ENCODE measurements at places on chromosomes 12 and 14. TPM values are rescaled to one million over a fixed set of nuclear protein-coding genes. Genes with fewer than 3 reads are reported as not detected.

The POLR3B gene
- 13.1 TPM for total RNA-seq

The AHNAK2 gene
- 0.02 TPM for total RNA-seq

DNA sequence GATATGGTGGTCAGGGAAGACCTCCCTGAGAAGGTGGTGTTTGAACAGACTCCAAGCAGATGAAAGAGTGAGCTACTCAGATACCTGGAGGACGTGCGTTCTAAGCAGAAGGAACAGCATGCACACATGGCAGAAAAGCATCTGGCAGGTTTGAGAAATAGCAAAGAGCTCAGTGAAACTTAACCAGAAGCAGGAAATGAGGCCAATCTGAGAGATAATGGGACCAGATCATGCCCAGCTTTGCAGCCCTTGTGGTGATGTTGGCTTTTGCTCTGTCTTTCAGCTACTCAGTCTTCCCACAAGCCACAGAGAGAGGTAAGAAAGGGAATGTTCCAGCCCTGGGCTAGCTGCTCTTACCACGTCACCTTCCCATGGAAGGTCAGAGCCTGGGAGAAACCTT lies 176.3 kb upstream of the GSC start:
- peaks cover 7% of the 10 kb centered on the region for H3K4me1 ChIP-seq
- no peaks in the 10 kb centered on the region for H3K36me3 ChIP-seq
- peaks cover 1% of the 10 kb centered on the region for H3K27me3 ChIP-seq
- peak overlapping the region; percentile 40 for H3K27ac ChIP-seq

GRCh38 chr14:21182166-21182565 lies 26.3 kb upstream of the OR5AU1 start:
- H3K4me1 ChIP-seq: no peaks in the 10 kb centered on the region
- H3K27ac ChIP-seq: no peak overlapping the region
- no peak for DNase-seq
- no peak overlapping the region for H3K4me3 ChIP-seq
- H3K36me3 ChIP-seq: no peaks in the 10 kb centered on the region

The ZNF385A gene
- total RNA-seq: 1.2 TPM

- DNase-seq: no peak
- no peaks in the 10 kb centered on the region for H3K27me3 ChIP-seq
- peaks cover 7% of the 10 kb centered on the region for H3K4me1 ChIP-seq
- H3K36me3 ChIP-seq: no peaks in the 10 kb centered on the region
- no peak overlapping the region for H3K27ac ChIP-seq
Observed at GRCh38 chr14:38125481-38126037, 82.1 kb upstream of the SSTR1 start.

The PLEKHG7 gene
- total RNA-seq: not detected

The COL2A1 gene
- 0.07 TPM for total RNA-seq

DNA sequence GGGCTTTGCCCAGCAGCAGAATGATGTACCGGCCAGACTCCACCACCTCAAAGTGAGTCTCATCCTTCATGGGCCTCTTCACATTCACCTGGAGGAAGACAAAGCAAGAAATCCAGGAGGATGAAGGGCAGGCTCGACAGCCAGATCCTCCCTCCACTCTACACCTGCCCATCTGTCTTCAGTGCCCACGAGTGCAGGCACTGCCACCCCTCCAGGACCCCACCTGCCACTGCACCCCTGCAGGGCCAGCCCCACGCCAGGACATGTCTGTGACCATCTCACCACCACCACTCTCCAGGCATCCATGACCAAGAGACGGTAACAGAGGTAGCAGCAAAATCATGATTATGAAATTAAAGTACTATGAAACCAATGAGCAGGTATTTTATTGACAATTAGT lies 84.3 kb upstream of the ANO2 start:
- no peak for DNase-seq
- H3K36me3 ChIP-seq: no peaks in the 10 kb centered on the region
- H3K27me3 ChIP-seq: peaks cover 5% of the 10 kb centered on the region
- no peak overlapping the region for H3K4me3 ChIP-seq
- H3K27ac ChIP-seq: no peak overlapping the region

DNA sequence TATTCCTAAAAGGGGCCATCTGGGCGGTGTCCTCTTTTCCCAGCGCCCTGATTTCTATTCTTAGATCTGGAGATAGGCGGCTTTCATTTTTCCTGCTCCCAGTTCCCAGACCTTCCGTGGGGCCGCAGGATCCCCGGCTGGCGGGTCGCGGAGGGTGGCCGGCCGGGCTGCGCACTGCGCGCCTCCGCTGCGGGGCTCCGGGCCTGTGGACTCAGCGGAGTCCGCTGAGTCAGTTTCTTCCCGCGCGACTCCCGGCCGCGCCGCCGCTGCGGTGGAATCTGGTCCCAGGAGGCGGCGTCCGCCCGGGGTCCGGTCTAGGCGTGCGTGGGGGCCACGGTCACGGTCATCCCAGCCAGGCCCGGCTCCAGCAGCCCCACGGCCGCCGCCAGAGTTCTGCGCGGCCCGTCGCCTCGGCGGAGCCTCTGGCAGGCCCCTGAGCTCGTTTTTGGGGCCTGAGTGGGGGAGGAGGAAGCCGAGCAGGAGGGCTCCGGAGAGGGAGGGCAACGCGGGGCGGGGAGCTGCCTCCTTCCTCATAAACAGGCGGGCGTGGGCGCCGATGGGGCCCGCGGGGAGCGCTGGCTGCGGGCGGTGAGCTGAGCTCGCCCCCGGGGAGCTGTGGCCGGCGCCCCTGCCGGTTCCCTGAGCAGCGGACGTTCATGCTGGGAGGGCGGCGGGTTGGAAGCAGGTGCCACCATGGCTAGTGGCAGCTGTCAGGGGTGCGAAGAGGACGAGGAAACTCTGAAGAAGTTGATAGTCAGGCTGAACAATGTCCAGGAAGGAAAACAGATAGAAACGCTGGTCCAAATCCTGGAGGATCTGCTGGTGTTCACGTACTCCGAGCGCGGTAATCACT lies at the start of gene LRRK2:
LRRK2 (plus strand) TSS at position 559 of the 853 bp plus-strand sequence; CDS start at position 694, 135 bp downstream.
- DNase-seq: peak; percentile 67
- H3K4me3 ChIP-seq: peak within 1 kb of the TSS; percentile 58
- peaks cover 51% of the 10 kb centered on the region for H3K27me3 ChIP-seq
- no peaks in the 10 kb centered on the region for H3K36me3 ChIP-seq

- H3K4me1 ChIP-seq: no peaks in the 10 kb centered on the region
- no peak overlapping the region for H3K27ac ChIP-seq
- no peak for DNase-seq
- H3K27me3 ChIP-seq: no peaks in the 10 kb centered on the region
- no peaks in the 10 kb centered on the region for H3K36me3 ChIP-seq
Observed at GRCh38 chr12:75305412-75306332, 24.5 kb downstream of the CAPS2 start.

DNA sequence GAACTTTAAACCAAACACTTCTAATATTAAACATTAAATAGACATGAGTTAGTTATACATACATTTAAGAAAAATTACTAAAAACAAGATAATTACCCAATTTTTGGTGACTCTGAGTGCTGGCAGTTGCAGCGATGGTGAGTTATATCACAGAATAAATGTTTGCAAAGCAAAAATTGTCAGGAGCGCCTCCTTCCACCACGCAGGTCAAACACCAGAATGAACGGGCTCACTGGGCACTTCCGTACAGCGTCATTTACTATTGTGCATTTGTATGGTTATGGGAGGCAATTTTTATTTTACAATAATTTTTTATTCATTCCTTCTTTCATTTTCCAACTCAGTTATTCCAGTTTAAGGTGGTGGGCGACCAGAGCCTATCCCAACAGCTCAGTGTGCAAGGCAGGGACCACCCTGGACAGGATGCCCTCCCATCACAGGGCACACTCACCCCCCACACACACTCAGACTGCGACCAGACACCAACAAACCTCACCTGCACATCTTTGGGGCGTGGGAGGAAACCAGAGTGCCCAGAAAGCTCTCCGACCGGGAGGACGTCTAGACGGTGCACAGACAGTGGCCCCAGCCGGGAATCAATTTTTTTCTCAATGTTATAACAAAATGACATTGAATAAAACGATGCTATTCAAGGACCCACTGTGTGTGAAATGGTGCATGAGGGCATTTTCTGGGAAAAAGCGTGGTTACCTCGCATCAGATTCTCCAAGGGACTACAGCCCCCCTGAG lies 67.2 kb downstream of the TESC start:
- no peaks in the 10 kb centered on the region for H3K4me1 ChIP-seq
- H3K4me3 ChIP-seq: no peak overlapping the region
- no peak for DNase-seq
- H3K36me3 ChIP-seq: peaks cover 4% of the 10 kb centered on the region

- peak overlapping the region; percentile 86 for H3K4me3 ChIP-seq
- peaks cover 68% of the 10 kb centered on the region for H3K36me3 ChIP-seq
- H3K27ac ChIP-seq: peak overlapping the region; percentile 99
- H3K27me3 ChIP-seq: peaks cover 3% of the 10 kb centered on the region
- peaks cover 67% of the 10 kb centered on the region for H3K4me1 ChIP-seq
Observed at GRCh38 chr12:46369474-46370379, 2.8 kb downstream of the SLC38A2 start.

- no peaks in the 10 kb centered on the region for H3K4me1 ChIP-seq
- DNase-seq: no peak
- no peak overlapping the region for H3K4me3 ChIP-seq
- no peaks in the 10 kb centered on the region for H3K36me3 ChIP-seq
- H3K27me3 ChIP-seq: peaks cover 2% of the 10 kb centered on the region
- H3K27ac ChIP-seq: no peak overlapping the region
Observed at GRCh38 chr12:56398324-56398723, 35.7 kb upstream of the APOF start.

DNA sequence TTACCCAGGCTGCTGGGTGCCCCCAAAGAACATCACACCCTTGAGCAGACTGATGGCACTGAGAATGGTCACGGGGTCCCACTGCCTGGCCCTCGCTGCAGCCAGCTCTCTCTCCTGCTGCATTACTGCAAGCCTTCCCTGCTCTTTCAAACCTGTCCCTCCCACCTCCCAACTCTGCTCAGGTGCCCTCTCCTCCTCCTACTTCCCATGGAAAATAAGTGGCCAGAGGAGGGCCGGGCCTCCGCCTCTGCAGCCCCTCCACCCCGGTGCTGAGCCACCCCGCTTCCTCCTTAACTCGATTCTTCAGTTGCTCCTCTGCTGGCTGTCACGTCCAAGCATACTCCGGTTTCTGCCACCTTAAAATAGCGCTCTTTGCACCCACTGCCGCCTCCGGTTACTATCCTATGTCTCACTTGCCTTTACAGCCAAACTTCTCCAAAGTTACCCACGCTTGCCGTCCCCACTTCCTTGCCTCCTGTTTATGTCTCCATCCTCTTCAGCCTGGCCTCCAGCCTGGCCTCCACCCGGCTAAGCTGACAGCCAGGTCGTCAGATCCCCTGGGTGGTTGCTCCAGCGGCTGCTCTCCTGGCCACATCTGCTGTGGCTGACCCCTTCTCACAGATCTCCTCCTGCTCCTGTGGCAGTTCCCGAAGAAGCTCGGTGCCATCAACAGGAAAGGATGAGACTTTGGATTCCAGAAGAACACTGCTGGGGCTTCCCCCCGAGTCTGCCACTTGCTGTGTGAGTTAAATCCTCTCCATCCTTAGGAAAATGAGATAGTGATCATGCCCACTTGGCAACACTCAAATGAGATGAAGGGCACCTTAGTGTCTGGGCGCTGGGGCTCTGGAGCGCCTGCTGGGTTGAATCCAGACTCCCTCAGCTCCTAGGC lies 7.7 kb downstream of the SMIM41 start:
- H3K4me3 ChIP-seq: no peak overlapping the region
- peaks cover 45% of the 10 kb centered on the region for H3K27me3 ChIP-seq
- H3K27ac ChIP-seq: no peak overlapping the region
- H3K36me3 ChIP-seq: no peaks in the 10 kb centered on the region
- peaks cover 5% of the 10 kb centered on the region for H3K4me1 ChIP-seq

GRCh38 chr12:43762596-43762995 lies 3.8 kb downstream of the IRAK4 start:
- peaks cover 30% of the 10 kb centered on the region for H3K4me1 ChIP-seq
- DNase-seq: no peak
- H3K4me3 ChIP-seq: peak overlapping the region; percentile 7
- H3K27me3 ChIP-seq: no peaks in the 10 kb centered on the region
- H3K36me3 ChIP-seq: peaks cover 22% of the 10 kb centered on the region

The CLEC6A gene
- not detected for total RNA-seq

GRCh38 chr14:76329951-76330350 lies 46.0 kb upstream of the ESRRB start:
- no peak overlapping the region for H3K4me3 ChIP-seq

GRCh38 chr12:59733200-59733599 lies 137.4 kb downstream of the SLC16A7 start:
- H3K4me1 ChIP-seq: peaks cover 6% of the 10 kb centered on the region
- H3K27ac ChIP-seq: no peak overlapping the region
- H3K27me3 ChIP-seq: no peaks in the 10 kb centered on the region
- H3K4me3 ChIP-seq: no peak overlapping the region
- H3K36me3 ChIP-seq: peaks cover 3% of the 10 kb centered on the region

The SDR9C7 gene
- total RNA-seq: not detected

- H3K4me3 ChIP-seq: no peak overlapping the region
- DNase-seq: no peak
- H3K27me3 ChIP-seq: peaks cover 66% of the 10 kb centered on the region
- H3K36me3 ChIP-seq: no peaks in the 10 kb centered on the region
- H3K4me1 ChIP-seq: no peaks in the 10 kb centered on the region
Observed at GRCh38 chr14:64870160-64870559, 9.5 kb downstream of the SPTB start.

The NPFF gene
- 0.57 TPM for total RNA-seq

The SPX gene
- 0.59 TPM for total RNA-seq

- H3K36me3 ChIP-seq: peaks cover 30% of the 10 kb centered on the region
- no peak for DNase-seq
- no peaks in the 10 kb centered on the region for H3K27me3 ChIP-seq
- no peaks in the 10 kb centered on the region for H3K4me1 ChIP-seq
- no peak overlapping the region for H3K4me3 ChIP-seq
Observed at GRCh38 chr12:50686976-50687375, 76.9 kb upstream of the ATF1 start.

The RFLNA gene
- not detected for total RNA-seq

GRCh38 chr14:68349900-68350629 lies 442.8 kb downstream of the ZFP36L1 start:
- no peak overlapping the region for H3K27ac ChIP-seq
- no peaks in the 10 kb centered on the region for H3K4me1 ChIP-seq
- H3K27me3 ChIP-seq: no peaks in the 10 kb centered on the region
- no peak for DNase-seq
- H3K4me3 ChIP-seq: no peak overlapping the region

The SPTSSA gene
- 20.3 TPM for total RNA-seq

GRCh38 chr14:25044106-25044698 lies 5.7 kb downstream of the STXBP6 start:
- no peaks in the 10 kb centered on the region for H3K4me1 ChIP-seq
- H3K27ac ChIP-seq: no peak overlapping the region
- H3K36me3 ChIP-seq: no peaks in the 10 kb centered on the region
- DNase-seq: no peak

DNA sequence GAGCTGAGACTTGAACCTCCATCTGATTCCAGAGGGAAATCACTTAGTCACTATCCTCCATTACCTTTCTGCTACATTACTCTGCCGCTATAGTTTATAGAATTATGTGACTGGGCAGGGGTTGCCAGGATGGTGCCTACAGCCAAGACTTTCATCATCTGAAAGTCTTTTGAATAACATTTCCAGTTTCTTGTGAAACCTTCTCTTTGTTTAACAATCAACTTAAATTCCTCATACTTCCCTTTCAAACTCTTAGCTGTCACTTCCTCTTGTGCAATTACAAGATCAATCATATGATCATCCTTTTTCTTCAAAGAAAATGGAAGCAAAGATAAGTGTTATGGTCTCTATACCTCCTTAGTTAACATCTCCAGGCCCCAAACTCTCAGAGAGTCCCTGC lies 25.4 kb upstream of the PELI2 start:
- H3K27ac ChIP-seq: no peak overlapping the region
- DNase-seq: no peak
- H3K4me3 ChIP-seq: no peak overlapping the region
- H3K27me3 ChIP-seq: peaks cover 14% of the 10 kb centered on the region
- no peaks in the 10 kb centered on the region for H3K36me3 ChIP-seq

GRCh38 chr14:64637735-64638473 lies 66.3 kb upstream of the PLEKHG3 start:
- H3K27me3 ChIP-seq: peaks cover 22% of the 10 kb centered on the region
- no peaks in the 10 kb centered on the region for H3K36me3 ChIP-seq
- no peak overlapping the region for H3K27ac ChIP-seq

Measured in activated CD4-positive, alpha-beta T cell treated with anti-CD3 and anti-CD28 coated beads, Interleukin-2, amount 10 ng/mL, durations not matched to agents 24 days and 14 days (primary cell).